ENCODE measurements at places on chromosomes 1 and 21. TPM values are rescaled to one million over a fixed set of nuclear protein-coding genes. Genes with fewer than 3 reads are reported as not detected.

The OR2T35 gene
- total RNA-seq = not detected

The MCOLN3 gene
- total RNA-seq = 17.0 TPM

The TNNI3K gene
- not detected for total RNA-seq

The CCDC27 gene
- total RNA-seq = not detected

The HSPA6 gene
- 0.45 TPM for total RNA-seq

GRCh38 chr1:64378826-64379225, 91.1 kb upstream of the CACHD1 start:
- DNase-seq = no peak

GRCh38 chr1:228647523-228648444, 87.5 kb upstream of the RHOU start:
- DNase-seq = peak; percentile 66

GRCh38 chr1:36304970-36305914, 926 bp upstream of the SH3D21 start:
- peak; percentile 30 for DNase-seq

GRCh38 chr1:26459573-26460031, 12.6 kb upstream of the HMGN2 start:
- no peak for DNase-seq

DNA sequence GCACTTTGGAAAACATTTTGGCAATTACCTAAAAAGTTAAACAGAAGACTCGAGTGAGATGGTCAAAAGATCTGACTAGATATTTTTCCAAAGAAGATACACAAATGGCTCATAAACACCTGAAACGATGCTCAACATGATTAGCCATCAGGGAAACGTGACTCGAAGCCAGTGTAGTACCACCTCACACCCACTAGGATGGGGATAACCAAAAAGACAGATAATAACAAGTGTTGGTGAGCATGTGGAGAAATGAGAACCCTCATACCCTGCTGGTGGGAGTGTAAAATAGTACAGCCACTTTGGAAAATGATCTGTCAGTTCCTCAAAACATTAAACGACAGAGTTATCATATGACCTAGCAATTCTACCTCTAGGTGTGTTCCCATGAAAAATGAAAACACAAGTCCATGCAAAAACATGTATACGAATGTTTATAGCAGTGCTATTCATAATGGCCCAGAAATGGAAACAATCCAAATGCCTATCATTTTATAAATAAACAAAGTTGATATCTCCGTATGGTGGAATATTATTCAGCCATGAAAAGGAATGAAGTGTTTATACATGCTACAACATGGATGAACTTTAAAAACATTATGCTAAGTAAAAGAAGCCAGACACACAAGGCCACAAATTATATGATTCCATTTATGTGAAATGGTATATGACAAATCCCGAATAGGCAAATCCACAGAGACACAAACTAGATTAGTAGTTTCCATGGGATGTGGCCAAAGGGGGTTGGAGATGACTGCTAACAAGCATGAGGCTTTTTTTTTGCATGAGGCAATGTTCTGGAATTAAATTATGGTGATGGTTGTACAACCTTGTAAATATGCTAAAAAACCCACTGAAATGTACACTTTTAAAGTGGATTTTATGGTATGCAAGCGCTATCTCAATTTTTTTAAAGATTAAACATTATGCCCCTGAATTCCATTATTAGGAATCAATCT, 625.3 kb downstream of the KIF26B start:
- no peak for DNase-seq

DNA sequence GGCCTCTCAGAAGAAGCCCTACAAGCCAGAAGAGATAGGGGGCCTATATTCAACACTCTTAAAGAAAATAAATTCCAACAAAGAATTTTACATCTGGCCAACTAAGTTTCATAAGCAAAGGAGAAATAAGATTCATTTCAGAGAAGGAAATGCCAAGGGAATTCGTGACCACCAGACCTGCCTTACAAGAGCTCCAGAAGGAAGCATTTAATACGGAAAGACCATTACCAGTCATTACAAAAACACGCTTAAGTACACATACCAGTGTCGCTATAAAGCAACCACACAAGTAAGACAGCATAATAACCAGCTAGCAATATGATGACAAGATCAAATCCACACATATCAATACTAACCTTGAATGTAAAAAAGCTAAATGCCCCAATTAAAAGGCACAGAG, 704.9 kb upstream of the CHRM3 start:
- DNase-seq = no peak

DNA sequence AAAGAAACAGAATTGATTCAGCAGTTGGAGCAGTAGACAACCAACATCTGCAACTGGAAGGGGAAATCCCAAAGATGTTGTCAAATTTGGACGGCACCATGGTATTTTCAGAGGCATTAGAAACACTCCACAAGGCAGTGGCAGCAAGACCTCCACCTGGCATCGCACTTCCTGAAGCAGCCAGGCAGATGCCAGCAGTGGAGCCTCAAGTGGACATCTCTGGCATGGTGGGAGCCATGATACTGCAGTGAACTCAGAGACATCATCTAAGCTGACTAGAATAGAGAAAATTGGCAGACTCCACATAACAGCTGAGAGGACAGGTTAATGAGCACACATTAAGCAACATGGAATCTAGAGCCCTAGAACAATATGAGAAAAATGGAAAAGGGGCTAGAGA, 33.9 kb upstream of the RGS8 start:
- no peak for DNase-seq

- DNase-seq = no peak
Measured at GRCh38 chr21:36338975-36339374, 19.0 kb downstream of the MORC3 start.

- DNase-seq = no peak
Measured at GRCh38 chr1:184621260-184621659, 133.4 kb downstream of the EDEM3 start.

- DNase-seq = no peak
Measured at GRCh38 chr1:53733975-53734649, 4.9 kb downstream of the GLIS1 start.

GRCh38 chr1:210709701-210710100, 381.0 kb downstream of the HHAT start:
- peak; percentile 19 for DNase-seq
